CD4-positive, alpha-beta T cell treated with Interleukin-10 for 1 hour (primary cell): ENCODE measurements at places on chromosomes 11 and 22.
A peak's percentile ranks its signal among the peaks of the same experiment; 100 is the strongest.

- DNase-seq, result peak; percentile 54
Observed at GRCh38 chr11:68383976-68384501, 71.6 kb downstream of the LRP5 start.

DNA sequence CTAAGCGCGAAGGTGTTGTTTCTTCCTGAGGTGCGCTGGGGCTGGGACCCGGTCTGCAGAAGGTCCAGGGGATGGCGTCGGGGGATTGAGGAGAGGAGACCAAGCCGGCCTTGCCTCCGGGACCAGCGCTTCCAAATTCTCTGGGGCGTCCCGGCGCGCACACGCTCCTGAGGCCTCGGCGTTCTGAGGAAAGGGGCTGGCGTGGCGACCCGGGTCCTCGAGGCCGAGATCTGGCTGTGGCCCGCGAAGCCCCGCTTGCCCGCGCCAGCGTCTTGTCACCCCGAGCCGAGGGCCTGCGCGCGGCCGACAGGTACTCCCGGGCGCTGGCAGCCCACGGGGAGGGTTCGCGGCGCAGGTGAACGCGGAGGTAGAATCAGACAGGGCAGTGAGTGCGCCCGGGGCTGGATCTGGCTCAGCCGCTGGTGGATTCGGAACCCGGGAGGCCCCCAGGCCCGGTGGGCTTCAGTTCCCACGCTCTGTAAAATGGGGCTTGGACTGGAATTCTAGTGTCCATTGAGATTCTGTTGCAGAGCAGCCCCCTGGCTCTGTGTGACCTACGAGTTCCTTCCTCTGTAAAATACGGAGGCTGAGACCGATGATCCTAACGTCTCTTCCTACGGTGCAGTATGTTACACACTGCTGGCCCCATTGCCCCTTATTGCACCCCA is 14.7 kb downstream of the SSH3 start:
- DNase-seq, result no peak

- peak; percentile 83 for DNase-seq
Observed at GRCh38 chr11:72752088-72752914, at the start of gene ARAP1. Gene ARAP1, minus strand, starts transcription at chr11:72752408. Its CDS starts 25,280 bp downstream, at chr11:72727128.

GRCh38 chr22:49853981-49854831 is 562 bp downstream of the ZBED4 start:
- DNase-seq, result peak; percentile 31

- no peak for DNase-seq
Observed at GRCh38 chr22:27461470-27461869, 340.1 kb downstream of the MN1 start.

DNA sequence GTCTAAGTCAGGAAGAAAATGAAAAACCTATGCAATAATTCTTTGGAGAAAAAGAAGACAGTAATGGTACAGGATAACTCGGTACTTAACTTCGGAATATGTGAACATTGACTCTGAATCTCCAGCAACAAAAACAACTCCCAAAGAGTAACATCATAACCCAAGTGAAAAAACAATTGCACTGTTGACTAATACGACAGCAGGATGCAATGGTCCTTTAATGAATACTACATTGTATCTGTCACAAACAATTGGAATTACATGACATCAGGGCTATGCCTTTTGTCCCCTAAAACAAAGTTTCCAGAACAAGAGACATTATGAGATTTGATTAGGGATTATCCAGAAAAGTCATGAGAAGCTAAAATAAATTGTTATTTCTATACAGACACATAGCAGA is 1065.9 kb downstream of the LRRC4C start:
- DNase-seq, result no peak

GRCh38 chr11:118929501-118930093 is 3.9 kb upstream of the BCL9L start:
- peak; percentile 87 for DNase-seq

GRCh38 chr22:44337678-44338004 is 24.9 kb upstream of the SHISAL1 start:
- DNase-seq, result no peak

DNA sequence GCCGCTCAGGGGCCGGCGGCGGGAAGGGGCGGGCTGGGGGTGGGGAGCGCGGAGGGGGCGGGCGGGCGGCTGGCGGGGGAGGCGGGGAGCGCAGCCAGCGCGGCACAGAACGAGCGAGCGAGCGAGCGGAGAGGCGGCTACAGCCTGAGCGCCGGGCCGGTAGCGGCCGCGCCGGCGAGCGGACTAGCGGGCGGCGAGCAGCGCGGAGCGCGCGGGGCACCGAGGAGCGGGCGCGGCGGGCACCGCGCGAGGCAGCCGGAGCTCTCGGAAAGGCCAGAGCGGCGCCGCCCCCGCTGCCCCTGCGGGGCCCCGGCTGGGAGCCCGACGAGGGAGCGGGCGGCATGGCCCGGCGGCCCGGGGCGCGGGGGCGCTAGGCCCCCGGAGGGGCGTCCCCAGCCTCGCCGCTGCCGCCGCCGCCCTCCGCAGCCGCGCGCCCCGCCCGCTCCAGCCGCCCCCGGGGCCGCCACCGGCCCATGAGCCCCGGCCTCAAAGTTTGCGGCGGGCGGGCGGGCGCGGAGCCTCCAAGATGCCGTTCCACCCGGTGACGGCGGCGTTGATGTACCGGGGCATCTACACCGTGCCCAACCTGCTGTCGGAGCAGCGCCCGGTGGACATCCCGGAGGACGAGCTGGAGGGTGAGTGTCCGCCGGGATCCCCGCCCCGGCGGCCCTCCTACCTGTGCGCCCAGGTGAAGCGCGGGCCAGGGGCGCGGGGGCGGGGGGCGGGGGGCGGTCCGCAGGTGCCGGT is at the start of gene CABP7:
CABP7 (plus strand) TSS at position 105 of the 747 bp plus-strand sequence; CDS start at position 527, 422 bp downstream.
- DNase-seq, result no peak

DNA sequence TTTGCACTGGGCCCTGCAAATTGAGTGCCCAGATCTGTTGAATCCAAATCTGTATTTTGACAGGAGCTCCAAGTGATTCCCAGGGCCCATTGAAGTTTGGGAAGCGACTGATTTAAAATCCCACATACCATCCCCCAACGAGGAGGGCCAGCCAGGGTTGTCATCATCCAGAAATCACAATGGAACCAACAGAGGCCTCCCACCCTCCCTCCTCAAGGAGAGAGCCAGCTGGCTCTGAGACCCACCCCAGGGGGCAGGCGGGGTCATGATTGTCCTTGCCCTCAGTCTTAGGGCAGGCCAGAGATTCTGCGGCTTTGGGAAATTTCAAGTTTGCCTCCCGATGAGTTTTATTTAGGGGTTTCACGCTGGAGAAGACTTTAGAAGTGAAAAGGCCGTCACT is 358.2 kb downstream of the MN1 start:
- no peak for DNase-seq

DNA sequence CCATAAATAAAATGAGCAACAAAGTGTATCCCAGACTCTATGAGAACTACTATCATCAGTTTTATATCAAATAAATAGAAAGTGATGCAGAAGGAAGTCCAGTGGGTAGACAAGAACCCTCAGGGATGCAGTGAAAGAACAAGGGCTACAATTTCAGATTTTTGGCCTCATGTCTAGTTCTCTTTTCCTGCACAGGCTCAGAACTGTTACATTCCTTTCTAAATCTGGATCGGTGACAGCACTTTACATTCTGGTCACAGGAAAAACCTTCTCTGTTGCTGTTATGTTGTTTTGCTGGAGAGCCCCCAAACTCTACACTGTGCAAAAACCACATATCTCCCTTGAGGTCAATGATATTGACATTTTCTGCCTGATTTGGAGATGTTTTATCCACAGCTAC is 108.8 kb upstream of the ANO5 start:
- DNase-seq, result no peak

- DNase-seq, result no peak
Observed at GRCh38 chr11:130204703-130205095, 45.1 kb downstream of the ST14 start.

- DNase-seq, result no peak
Observed at GRCh38 chr11:37988031-37988430, 1390.0 kb upstream of the RAG2 start.

GRCh38 chr11:123526027-123526805 is 96.1 kb downstream of the GRAMD1B start:
- no peak for DNase-seq

DNA sequence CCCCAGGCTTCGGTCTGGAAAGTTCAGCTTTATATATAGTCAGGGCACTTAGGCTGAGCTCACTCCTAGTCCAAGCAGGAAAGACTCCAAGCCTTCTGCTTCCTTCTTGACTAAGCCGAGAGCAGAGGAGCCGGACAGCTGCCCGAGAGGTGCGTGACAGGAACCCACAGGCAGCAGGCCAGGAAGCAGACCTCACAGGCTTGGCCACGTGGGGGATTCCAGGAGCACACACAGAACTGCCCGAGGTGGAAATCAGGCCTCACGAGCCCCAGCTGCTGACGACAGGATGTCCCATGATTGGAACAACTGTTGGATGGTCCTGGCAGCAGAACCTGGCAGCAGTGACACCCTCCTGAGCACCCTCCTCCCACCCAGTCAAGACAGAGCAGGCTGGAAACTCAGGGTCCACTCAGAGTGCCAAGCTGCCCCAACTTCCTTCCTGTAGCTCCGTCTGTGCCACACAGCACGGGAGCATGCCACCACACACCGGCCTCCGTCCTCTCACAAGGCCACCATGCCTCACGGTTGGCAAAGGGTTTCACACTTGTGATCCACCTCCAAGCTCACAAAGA is 5.4 kb downstream of the PLA2G6 start:
- peak; percentile 60 for DNase-seq

DNA sequence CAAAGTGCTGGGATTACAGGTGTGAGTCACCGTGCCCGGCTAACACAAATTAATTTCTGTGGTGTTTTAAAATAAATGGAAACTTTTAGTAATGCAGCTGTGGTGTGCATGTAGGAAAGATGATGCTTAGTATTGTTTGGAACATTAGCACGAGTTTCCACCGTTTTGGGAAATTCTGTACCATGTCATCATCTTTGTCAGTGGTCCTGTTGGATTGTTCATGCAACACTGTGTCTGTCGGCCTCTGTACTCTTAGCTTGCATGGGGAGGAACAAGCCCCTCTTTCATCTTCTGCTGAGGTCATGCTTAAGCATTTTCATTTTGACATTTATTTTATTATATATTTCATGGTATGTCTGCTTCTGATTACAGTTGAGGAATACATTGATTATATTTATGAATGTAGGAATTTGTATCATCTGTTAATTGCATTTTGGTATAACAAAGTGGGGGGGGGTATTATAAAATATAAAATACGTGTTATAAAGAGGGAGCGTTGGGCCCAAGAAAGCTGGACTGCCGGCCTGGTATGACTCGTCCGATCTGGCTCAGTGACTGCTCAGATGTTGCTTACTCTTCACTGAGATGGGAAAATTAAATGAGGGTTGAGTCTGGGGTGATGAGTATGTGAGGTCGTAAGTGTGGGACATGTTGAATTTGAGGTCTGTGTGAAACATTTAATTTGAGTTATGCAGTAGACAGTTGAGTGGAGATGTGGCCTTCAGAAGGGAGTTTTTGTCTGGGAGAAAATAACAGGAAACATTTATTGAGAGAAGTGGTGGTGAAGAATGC is 28.7 kb downstream of the CECR2 start:
- DNase-seq, result no peak

DNA sequence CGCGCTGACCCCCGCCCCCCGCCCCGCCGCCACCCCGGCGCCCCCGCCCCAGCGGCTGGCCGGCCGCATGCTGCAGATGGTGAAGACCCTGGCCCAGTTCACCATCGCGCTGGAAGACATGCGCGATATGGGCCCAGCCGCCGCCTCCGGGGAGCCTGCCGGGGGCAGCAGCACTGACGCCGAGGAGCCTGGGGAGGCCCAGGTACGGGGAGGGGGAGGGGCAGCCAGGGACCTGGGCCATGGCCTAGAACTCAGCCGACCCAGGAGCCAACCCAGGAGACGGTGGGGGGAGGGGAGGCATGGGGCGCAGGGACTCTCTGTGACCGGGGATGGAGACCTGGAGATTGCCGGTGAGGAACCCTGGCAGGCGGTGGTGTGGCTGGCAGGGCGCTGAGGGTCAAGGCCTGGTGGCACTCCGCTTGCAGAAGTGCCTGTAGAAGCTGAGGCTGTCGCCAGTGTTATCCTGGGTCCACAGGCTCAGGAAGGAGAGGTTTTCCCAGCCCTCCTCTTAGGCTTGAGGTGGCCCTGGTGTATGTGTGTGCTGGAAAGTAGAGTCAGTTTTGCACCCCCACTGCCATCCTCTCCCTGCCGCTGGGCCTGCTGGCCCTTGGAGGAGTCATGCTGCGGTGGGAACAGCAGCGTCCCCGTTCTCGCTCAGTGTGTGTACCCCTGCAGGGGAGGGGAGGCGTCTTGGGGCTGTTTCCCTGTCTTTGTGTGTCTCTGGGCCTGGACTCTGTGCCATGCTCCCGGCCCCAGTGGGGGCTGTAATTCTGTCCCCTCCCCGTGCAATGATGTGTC is 32.9 kb upstream of the RELT start:
- DNase-seq, result no peak

- DNase-seq, result no peak
Observed at GRCh38 chr11:10375280-10375971, 70.6 kb downstream of the ADM start.

DNA sequence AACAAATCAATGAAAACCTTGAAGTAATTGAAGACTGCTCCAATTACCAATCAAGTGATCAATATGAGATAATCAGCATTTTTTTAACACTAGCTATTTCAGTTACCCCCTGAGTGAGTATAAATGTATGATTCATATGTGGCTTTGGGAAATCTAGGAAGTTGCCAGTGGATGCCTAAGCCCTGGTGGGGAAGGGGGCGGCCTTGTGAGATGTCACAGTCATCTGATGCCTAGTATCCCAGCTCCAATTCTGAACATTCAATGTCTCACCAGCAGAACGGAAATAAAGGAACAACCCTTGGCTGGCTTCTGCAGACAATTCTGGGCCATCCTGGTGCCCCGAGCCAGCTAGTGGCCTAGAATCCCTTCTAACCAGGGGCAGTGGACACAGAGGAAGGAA is 58.5 kb upstream of the TIMP3 start:
- DNase-seq, result no peak

GRCh38 chr11:36738292-36738861 is 140.3 kb upstream of the RAG2 start:
- DNase-seq, result no peak

DNA sequence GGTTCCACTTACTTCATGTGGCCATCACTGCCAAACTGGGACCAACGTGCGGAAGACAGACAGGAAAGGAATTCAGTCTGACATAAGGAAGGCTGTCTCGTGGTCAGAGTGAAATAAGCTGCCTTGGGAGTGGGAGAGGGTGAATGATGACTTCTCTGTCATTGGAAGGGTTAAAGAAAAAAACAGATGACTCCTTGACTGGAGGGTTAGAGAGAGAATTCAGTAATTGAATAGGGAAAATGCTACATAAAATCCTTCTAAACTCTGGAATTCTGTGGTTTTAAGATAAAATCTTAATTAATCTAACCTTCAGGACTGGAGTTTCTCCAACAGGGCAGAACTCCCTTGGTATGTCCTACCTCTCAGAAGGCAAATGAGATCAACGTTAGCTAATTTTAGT is 33.8 kb downstream of the RAB30 start:
- DNase-seq, result no peak

DNA sequence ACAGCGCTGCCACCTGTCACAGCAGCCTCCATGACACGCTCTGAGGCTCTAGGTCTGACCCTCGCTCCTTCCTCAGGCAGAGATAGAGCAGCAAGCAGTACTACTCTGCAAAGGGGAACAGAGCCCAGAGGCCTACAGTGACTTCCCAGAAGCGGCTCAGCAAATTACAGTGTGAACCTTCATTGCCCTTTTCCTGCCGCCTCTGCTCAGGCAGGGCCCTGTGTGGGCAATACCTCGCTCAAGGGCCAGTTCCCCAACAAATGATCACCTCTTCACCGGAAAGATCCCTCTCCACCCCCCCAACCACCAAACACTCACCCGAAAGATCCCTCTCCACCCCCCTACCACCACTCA is 12.3 kb downstream of the KIAA0930 start:
- DNase-seq, result no peak
